ENCODE measurements at places on chromosomes 7 and 10.
A peak's percentile ranks its signal among the peaks of the same experiment; 100 is the strongest.

DNA sequence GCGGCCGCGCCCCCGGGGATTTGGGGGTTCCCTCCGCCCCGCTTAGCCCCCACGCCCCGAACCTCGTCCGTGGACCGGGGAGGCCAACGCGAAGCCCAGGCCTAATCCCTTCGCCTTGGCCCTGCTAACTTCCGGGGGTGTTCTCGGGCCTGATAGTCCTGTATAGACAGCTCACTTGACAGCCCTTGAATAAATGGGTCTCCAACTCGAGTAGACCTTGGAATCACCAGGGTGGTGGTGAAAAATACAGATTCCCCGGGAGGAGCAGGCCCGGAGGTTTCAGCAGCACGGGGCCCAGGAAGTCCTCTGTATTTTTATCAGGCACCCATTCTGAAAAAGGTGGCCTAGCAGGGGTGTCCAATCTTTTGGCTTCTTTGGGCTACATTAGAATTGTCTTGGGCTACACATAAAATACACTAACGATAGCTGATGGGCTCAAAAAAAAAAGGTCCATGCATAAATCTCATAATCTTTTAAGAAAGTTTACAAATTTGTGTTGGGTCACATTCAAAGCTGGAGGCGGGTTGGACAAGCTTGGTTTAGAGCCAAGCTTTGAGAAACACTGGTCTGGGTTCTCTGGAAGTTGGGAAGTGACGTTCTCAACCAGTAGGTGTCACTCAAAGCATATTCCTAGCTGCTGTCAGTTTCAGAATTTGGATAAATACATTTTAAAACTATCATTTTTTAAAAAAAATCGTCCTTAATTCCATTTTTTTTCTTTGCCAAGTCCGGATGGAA is 221.7 kb downstream of the PHTF2 start:
- no peak for DNase-seq

GRCh38 chr10:4617589-4617988 is 208.4 kb upstream of the AKR1E2 start:
- no peak for DNase-seq

DNA sequence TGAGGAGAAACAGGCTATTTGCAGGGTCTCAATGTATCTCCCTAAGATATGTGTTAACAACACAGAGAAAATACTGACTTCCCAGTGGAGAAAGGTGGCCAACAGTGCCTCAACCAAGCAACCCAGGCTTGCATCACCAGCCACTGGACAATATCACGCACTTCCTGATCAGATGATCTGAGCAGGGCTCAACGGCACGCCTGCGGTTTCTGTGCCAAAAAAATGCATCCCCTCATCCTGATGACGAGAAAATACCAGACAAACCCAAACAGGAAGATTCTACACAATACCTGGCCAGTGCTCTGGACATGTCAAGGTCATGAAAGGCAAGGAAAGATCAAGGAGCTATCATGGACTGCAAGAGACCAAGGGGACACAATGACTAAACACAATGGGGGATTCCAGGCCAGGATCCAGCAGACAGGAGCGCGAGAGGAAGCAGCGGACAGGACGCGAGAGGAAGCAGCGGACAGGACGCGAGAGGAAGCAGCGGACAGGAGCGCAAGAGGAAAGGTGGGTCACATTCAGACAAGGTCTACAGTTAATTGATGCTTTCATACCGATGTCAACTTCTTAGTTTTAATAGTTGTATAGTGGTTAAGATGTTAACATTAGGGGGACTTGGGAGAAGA is 51.1 kb downstream of the GNA12 start:
- DNase-seq, result no peak

DNA sequence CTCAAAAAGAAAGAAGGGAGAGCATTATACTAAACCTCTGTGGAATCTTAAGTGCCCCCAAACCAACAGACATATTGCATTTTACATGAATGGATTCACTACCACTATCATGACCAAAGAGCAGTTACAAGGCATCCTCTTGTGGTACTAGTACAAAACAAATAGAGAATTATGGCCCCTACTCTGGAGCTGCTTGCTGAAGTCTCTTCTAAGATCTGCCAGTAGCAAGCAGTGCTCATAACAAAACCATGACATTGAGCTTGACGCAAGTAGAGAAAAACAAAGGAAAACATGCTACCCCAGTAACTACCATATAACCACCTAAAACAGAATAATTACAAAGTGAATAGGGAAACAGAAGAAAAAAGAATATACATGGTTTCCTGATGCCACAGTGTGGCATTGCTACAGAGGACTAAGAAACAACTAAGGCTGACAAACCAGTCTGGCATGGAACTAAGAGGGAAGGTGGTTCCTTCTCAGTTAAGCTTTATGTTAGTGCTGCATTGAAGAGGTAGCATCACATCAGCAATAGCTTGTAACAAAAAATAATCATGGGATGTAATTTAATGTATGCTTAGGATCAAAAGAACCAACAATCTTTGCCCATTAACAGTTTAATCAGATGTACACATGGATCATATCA is 150.2 kb upstream of the AGR3 start:
- no peak for DNase-seq

GRCh38 chr10:49350846-49351532 is 44.9 kb downstream of the DRGX start:
- no peak for DNase-seq

DNA sequence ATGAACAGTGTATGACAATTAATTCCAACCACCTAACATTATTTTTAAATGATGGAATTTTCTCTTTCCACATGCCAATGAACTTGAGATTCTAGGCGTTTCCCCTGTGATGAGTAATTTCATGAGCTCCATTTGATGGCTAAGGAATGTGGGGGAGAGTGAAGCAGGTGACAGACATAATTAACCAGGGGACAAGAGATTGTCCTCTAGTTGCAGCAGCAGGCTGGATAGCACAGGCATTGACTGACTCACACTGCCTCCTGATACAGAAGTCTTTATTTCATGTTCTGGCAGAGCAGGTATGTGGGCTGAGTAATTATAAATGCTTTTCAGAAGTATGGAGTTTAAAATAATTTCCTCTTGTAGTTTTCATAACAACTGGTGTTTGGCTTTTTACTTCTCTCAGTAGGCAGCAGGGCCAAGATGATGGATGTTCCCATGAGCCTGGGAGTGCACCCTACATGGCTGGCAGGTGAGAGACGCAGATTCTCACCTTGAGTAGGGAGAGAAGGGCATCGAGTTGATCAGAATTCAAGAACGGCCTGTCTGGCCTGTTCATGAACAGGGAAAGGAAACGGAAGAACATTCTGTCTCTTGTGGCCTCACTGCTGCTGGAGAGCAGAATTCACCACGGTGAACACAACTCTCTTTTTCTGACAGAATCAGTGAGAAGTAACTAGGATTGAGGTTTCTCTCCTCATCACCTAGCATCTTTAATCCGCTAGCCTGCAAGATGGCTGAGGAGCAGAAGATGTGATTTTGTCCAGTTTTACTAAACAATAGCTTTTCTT is 118.8 kb downstream of the AOAH start:
- DNase-seq, result no peak

DNA sequence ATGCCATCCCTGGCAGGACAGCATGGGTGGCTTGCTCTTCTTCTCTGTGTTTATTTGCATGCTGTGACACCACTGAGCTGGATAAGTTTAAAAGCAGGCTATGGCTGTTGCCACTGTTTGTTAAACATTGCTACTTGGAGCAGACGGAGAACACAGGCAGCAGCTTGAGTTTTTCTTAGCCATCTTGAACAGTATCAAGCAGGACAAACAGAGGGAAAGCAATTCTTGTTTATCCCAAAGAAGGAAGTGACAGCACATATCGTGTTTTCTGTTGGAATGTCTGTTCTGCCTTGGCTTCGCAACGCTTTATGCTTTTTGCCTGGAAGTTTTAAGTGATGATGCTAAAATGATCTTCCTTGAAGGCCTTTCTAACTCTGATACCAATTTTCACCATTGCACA is 73.8 kb downstream of the MKX start:
- no peak for DNase-seq

- DNase-seq, result peak; percentile 41
Measured at GRCh38 chr10:133379152-133379800, at the start of gene PAOX. TSS of gene PAOX (plus strand) at chr10:133379262. CDS start at chr10:133379317, 55 bp downstream.

- DNase-seq, result peak; percentile 32
Measured at GRCh38 chr7:1579481-1580421, 9.9 kb upstream of the PSMG3 start.

DNA sequence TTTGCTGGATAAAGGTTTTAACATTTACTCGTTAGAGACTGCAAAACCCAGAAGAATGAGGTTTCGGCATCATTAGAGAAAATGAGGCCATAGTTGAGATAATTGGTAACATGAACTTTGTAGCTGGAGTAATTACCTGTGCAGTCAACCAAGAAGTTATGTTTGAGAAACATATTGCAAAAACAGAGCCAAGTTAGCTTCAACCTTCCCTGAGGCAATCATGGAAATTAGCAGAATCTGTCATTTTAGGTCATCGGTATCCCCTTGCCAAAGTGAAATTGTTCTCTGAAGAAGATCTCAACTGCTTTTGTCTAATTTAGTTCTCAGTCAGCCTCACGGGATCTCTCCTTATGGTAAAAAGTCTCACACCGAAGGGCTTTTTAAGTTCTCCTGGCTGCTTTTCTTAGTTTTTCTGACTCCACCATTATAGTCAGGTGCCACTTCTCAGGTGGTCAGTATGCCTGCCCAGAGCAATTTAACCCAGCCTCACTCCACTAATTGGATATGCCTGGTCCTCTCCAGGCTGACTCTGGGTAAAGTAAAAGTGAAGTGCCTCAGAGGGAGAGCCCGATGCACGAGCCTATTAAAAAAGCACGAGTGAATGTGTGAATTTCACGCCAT is 52.5 kb downstream of the NRCAM start:
- no peak for DNase-seq

DNA sequence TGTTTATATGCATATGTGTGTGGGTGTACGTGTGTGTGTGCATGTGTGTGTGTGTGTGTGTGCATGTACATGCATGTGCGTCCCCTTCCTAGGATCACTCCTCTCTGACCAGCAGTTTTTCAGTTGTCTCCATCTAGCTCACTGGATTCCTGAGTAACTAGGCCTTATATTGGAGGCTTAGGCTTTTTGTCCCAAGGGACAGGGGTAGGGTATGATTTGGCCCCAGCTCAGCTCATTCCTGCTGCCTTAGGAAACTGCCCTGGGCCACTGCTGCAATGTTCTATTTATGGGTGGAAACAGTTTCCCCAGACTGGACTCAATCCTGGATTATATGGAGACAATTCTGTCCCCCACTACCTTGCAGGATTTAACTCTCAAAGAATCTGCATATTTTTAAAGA is 68.8 kb upstream of the SDK1 start:
- no peak for DNase-seq

DNA sequence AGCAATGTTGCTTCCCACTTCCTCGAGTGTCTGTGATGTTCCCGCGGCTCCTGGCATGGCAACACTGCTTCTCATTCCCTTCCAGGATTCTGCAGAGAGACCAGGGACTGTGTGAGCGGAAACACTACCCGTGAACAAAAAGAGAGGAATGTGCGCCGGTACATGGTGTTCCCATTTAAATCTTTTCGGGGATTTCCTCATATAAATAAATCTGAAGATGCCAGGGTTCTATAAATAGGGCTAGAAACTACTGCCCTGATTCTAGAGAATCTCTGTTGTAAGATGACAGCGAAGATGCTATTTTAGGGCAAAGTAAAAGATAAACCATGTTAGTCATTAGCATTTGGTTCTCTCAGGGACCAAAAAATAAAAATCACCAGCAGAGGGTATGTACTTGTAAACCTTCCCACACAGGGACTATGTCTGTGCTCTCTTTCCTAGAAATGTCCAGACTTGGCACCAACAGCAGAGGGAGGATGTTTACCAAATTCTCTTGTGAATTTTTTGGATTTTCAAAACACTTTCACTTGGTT is 92.2 kb upstream of the DDC start:
- no peak for DNase-seq

GRCh38 chr7:81195033-81195432 is 276.2 kb upstream of the SEMA3C start:
- no peak for DNase-seq

- DNase-seq, result no peak
Measured at GRCh38 chr7:84975586-84976185, 211.2 kb downstream of the SEMA3D start.

GRCh38 chr7:47405286-47405904 is 176.5 kb downstream of the TNS3 start:
- DNase-seq, result no peak

GRCh38 chr10:1952126-1953095 is 215.1 kb upstream of the ADARB2 start:
- no peak for DNase-seq

GRCh38 chr7:75914169-75914654 is 743 bp upstream of the POR start:
- DNase-seq, result no peak

DNA sequence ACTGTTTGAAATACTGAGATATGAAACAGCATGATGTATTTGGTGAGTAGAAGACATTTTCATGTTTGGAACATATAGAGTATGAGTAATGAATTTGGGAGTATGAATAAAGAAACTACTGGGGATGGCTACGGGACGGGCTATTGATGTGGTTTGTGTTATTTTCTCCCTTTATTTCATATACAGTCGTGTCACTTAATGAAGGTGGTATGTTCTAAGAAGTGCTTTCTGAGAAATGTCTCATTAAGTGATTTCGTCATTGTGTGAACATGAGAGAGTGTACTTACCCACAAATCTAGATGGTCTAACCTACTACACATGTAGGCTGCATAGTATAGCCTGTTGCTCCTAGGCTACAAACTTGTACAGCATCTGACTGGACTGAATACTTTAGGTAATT is 106.3 kb downstream of the CCNY start:
- DNase-seq, result no peak

GRCh38 chr7:118239014-118239413 is 14.5 kb downstream of the ANKRD7 start:
- DNase-seq, result no peak

- DNase-seq, result no peak
Measured at GRCh38 chr7:112497481-112497880, 16.7 kb downstream of the LSMEM1 start.

DNA sequence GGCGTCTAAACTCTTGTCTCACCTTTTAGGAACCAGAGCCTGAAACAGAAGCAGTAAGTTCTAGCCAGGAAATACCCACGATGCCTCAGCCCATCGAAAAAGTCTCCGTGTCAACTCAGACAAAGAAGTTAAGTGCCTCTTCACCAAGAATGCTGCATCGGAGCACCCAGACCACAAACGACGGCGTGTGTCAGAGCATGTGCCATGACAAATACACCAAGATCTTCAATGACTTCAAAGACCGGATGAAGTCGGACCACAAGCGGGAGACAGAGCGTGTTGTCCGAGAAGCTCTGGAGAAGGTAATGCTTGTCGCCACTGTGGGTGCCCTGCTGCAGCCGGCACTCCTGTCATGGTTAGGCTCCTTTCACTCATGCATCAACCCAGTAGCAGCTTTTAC is 113.1 kb downstream of the ZMYND11 start:
- DNase-seq, result no peak

GRCh38 chr7:44530990-44531389 is 10.1 kb downstream of the NPC1L1 start:
- DNase-seq, result no peak

Measured in stimulated activated CD8-positive, alpha-beta memory T cell treated with anti-CD3 and anti-CD28 coated beads, Interleukin-15, amount 100 ng/mL, for 4 hours (primary cell).